ENCODE measurements at places on chromosomes 11 and 22.

DNA sequence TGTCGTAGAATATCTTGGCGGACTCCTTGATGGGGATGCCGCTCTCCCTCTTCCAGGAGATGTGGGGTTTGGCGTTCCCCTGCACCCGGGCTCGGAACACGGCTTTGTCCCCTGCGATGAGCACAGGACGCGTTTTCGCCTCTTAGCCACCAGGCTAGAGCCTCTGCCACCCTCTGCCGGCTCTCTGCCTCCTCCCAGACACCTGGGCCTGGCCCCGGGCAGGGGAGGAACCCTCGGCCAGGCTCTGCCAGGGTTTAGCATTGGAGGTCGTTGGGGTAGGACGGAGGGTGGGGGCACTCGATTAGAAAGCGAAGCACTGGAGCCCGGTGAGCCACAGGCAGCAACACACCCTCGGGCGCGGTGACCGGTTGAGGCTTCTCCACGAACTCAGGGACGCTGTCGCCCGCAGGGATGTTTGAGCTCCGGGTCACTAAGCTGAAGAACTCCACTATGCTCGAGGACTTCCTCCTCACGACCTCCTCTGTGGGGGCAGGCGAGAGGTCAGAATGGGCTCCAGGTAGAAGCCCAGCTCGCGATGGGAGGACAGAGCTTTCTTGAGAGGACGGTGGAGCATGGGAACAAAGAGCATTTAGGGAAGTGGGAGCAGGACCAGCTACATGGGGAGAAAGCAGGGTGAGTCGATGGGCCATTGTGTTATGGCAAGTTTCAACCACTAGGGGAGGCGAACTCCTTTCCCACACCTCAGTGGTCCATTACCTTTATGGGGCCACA, 4.3 kb downstream of the IGSF22 start:
- DNase-seq, result peak; percentile 79

DNA sequence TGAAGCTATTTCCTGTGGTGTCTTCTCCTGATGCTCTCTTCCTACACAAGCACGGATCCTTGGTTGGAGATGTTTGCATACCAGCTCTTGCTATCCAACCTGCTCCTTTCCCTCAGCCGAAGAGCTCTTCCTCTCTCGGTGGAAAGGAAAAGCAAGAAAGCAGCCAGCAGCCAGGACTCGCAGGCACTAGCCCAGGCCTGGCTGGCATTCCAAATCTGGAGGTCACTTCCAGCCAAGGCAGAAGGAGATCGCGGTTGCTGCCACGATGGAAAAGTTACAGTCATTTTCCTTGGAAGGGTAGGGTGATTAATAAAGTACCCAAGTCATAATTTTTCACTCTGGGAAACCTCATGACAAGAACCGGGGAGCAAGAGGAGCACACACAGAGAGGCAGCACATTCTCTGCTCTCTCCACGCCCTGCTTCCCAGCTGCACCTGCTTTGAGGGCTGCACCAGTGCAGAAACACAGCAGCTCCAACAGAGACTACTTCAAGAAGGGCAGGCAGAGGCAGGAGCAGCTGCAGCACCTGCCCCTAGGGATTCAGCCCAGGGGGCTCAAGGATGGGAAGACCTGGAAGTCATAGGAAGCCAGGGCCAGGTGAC, 399.3 kb downstream of the CADM1 start:
- DNase-seq, result peak; percentile 33

GRCh38 chr22:45358127-45358526, 48.4 kb downstream of the FAM118A start:
- DNase-seq, result no peak

DNA sequence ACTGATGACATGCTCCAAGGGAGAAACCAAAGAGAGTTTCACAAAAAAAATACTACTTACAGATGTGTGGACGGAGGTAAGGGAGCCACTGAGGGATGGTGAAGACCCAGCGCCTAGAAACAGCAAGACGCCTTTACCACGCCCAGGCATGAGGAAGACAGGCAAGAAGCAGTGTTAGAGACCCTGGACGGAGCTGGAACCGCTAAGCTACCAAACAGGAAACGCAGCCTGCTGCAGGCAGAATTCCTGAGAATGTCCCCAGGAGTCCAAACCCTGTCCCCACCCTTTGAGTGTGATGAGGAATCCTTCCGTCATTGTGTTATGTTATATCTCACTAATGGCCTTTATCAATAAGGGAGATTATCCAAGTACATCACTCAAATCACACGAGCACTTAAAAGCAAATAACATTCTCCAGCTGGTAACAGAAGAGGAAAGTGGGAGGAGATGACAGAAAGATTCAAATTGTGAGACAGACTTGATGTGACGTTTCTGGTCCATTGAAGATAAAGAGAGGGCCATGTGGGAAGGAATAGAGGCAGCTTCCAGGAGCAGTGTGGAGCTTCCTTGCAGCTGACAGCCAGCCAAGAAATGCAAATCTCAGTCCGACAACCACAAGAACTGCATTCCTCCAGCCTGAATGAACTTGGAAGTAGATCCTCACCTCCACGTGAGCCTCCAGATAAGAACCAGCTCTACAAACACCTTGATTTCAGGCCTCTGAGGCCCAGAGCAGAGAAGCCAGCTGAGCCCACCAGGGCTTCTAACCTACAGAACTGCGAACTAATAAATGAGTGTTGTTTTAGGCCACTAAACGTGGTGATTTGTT, 19.1 kb downstream of the FAM181B start:
- DNase-seq, result peak; percentile 40

DNA sequence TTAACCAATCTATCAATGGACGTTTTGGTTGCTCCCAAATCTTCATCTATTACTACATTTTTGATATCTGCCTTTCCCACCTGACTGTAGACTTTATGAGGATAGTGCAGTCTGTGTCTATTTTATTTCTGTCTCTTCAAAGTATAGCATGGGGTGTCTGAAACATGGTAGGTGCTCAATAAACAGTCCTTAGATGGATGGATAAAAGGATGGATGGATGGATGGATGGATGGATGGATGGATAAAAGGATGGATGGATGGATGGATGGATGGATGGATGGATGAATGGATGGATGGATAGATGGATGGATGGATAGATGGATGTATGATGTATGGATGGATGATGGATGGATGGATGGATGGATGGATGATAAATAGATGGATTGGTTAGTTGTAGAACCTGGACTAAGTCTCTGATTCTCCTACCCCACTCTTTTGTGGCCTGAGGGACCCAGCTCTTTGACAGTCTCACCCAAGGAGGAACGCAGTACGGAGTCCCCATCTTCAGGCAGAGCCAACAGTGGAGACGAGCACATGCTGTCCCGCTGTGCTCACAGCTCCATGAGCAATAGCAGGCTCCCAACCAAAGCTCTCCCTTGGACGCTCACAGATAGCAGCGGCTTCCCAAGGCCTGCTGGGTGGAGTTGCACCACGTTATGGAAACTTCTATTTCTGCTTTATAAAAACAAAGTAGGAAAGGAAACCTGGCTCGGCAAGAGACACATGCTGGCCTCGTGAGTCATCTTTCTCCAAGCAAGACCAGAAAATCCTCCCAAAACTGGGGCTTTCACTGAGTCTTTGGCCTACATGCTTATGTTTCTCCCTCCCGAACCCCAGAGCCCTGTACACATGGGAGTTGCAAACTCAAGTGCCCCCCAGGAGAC, 448.0 kb downstream of the MIAT start:
- no peak for DNase-seq

DNA sequence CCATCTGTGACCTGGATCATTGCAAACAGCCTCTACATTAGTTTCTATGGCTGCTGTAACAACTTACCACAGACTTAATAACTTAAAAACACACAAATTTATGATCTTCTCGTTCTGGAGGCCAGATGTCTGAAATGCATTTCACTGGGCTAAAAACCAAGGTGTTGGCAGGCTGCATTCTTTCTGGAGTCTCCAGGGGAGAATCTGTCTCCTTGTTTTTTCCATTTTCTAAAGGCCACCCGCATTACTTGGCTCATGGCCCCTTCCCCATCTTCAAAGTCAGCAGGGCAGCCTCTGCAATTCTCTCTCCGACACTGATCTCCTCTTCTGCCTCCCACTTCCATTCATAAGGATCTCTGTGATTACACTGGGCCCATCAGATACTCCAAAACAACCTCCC, 11.6 kb downstream of the SCGB1A1 start:
- DNase-seq, result no peak

- no peak for DNase-seq
These were observed 8.4 kb upstream of the NLRX1 start for GRCh38 chr11:119160151-119160550.

DNA sequence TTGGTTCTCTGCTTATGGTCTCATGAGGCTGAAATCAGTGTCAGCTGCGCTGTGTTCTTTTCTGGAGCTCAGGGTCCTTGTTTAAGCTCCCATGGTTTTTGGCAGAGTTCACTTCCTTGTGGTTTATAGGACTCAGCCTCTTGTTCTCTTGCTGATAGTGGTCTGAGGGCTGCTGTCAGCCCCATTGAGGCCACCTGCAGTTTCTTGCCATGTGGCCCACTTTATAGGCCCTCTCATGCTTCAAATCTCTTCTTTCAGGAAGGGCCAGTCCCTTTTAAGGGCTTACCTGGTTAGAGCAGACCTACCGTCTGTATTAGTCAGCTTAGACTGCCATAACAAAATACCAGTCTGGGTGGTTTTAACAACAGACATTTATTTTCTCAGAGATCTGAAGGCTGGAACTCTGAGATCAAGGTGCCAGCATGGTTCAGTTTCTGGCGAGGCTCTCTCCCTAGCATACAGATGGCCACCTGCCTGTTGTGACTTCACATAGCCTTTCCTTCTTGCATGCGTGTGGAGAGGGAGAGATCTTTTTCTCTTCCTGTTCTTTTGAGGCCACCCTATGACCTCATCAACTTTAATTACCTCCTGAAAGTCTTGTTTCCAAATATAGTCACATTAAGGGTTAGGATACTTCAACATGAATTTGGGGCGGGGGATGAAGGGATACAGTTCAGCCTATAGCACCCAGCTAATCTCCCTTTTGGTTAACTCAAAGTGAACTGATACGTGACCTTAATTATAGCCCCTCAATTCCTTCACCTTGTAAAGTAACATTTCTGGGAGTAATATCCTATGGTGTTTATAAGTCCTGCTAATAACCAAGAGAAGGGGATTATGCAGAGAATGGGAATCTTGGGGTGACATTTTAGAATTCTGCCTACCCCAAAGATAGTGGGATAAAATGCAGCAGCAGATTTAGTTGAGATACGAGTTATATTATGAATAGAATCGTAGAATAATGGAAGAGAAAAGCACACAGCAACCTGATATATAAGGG, 131.8 kb downstream of the UVRAG start:
- DNase-seq, result no peak

- DNase-seq, result no peak
These were observed 222.9 kb downstream of the NAV2 start for GRCh38 chr11:19935507-19935906.

DNA sequence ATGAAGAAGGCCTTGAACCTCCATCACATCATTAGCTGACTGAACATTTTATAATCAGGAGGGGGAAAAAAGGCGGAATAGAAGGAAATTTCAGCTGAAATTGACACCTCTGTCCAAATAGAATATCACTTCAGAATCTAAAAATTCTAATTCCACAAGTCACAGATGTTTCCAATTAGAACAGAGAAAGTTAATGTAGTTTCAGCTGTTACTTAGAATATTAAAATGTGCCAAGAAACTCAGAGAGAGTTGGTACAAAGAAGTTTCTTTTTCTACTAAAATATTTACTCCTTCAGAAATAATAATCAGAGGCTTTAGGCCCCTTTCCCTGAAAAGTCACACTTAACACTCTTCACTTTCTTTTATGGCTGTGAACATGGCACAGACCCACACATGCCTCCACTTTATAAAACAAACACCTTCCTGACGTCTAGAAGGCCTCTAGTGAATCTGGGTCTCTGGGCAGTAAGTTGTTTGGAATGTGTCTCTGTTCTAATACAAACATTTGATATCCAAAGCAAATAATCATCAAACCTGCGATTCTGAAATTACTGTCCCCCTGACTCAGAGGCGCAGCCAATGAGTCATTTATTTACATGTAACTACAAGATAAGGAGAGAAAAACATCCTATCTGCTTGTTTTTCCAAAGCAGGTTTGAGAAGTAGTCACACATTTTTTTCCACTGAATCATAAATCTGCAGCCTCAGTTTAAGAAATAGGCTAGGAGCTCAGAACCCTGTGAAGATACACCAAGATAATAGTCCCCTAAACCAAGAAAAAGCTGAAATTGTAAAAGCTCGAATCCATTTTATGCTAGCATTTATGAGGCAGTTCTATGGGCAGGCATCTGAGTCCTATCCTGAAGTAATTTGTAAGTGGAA, 148.4 kb downstream of the ME3 start:
- DNase-seq, result no peak

DNA sequence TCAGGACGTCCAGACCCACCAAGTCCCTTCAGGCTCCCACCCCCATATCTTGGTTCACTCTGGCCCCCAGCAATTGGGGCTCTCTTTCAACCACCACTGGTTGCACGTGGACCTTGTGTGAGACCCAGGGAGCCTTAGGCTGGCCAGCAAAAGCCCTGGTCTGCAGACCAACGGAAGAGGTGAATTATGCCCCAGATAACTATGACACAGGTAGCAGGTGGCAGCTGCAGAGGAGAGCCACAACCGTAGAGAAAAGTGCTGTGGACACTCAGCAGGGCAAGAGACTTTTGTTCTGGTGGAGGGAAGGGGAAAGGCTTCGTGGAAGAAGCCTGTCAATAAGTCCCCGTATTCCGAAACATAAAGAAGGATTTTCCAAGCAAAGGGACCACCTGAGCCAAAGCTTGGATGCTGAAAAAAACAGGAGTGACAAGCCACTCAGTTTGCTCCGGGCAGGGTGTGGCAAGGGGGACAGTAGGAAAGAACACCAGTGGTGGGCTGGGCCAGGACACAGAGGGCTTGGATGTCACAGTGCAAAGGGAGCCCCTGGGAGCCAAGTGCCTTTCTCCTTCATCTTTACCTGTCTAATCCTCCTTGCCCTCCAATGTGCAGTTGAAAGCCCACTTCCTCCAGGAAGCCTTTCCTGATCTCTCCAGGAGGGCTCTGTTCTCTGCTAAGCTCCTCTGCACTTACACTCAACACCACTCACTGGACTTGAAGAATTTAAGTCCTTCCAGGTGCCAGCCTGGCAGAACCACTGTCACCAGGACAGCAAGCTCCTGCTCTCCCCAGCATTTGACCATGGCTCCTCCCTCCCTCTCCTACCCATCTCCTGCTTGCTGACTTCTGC, 264.7 kb downstream of the BUD13 start:
- DNase-seq, result no peak

GRCh38 chr22:48941903-48942575, 885.6 kb downstream of the BRD1 start:
- peak; percentile 71 for DNase-seq

- no peak for DNase-seq
These were observed 8.6 kb upstream of the JAM3 start for GRCh38 chr11:134060316-134060715.

DNA sequence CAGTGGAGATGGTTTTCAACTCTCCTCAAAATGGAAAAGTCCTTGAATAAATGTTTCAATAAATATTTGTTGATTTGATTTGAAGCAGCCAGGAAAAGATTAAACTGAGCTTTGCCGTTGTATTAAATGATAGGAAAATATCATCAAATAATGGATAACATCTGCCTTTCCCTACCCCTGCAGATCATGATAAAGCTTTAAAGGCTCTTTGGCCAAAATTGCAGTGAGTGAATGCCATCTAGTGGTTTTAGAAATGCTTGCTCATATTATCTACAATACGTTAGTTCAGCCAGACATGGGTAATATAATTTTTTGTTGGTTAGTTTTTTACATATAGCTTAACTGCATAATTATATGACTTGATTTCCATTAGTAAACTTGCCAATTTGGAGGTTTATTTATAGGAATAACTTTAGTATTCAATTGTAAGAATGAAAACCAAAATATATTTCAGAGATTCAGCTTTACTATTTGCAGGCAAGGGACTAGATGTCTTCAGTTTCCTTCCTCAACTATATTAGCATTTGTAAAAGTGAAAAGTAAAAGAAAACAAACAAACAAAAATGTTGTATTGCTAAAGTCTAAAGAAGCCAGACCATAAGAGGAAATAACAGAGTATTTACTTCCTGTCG, 159.2 kb downstream of the MSANTD4 start:
- peak; percentile 42 for DNase-seq

Measured in SK-N-DZ (cell line).